Sigmoid colon (tissue), 7 donors: ENCODE measurements at places on chromosomes 11 and 22. TPM values are rescaled to one million over a fixed set of nuclear protein-coding genes. Genes with fewer than 3 reads are reported as not detected.

Gene CDCA5
- not detected for total RNA-seq

Gene AAMDC
- 46.7 TPM for total RNA-seq

Gene MMP1
- total RNA-seq = 1.8 TPM

Gene YAP1
- total RNA-seq = 204 TPM

Gene CRYBB2
- total RNA-seq = not detected

Gene LGR4
- total RNA-seq = 38.7 TPM

Gene MTA2
- total RNA-seq = 62.2 TPM

Gene MIOX
- total RNA-seq = not detected

Gene SAA4
- not detected for total RNA-seq

DNA sequence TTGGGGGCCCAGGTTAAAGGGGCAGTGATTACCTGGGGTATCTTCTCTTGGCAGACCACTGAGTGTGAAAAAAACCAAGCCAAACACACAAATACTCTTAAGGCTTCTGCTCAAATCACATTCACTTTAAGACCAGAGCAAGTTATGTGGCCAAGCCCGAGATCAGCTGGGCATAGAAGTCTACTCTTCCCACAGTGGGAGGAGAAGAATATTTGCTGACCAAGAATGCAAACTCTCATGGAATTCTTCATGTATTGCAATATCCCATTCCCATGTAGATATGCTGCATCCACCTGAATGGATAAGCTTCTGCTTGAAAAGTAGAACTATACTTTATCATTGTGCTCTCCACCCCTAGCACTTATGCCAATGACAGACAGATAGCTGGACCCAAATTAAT lies 37.1 kb upstream of the C11orf87 start:
- no peaks in the 10 kb centered on the region for H3K4me1 ChIP-seq
- H3K4me3 ChIP-seq = no peak overlapping the region
- no peaks in the 10 kb centered on the region for H3K27me3 ChIP-seq
- DNase-seq = no peak
- no peak overlapping the region for H3K27ac ChIP-seq
- H3K36me3 ChIP-seq = no peaks in the 10 kb centered on the region

GRCh38 chr11:114254571-114255146 lies 41.5 kb upstream of the NNMT start:
- H3K4me3 ChIP-seq = no peak overlapping the region
- H3K4me1 ChIP-seq = peaks cover 40% of the 10 kb centered on the region
- DNase-seq = no peak
- H3K27ac ChIP-seq = peak overlapping the region; percentile 41
- H3K36me3 ChIP-seq = peaks cover 64% of the 10 kb centered on the region
- no peaks in the 10 kb centered on the region for H3K27me3 ChIP-seq

- no peaks in the 10 kb centered on the region for H3K36me3 ChIP-seq
- no peak overlapping the region for H3K4me3 ChIP-seq
- no peak overlapping the region for H3K27ac ChIP-seq
Observed at GRCh38 chr11:70487756-70488155, 89.4 kb downstream of the CTTN start.

DNA sequence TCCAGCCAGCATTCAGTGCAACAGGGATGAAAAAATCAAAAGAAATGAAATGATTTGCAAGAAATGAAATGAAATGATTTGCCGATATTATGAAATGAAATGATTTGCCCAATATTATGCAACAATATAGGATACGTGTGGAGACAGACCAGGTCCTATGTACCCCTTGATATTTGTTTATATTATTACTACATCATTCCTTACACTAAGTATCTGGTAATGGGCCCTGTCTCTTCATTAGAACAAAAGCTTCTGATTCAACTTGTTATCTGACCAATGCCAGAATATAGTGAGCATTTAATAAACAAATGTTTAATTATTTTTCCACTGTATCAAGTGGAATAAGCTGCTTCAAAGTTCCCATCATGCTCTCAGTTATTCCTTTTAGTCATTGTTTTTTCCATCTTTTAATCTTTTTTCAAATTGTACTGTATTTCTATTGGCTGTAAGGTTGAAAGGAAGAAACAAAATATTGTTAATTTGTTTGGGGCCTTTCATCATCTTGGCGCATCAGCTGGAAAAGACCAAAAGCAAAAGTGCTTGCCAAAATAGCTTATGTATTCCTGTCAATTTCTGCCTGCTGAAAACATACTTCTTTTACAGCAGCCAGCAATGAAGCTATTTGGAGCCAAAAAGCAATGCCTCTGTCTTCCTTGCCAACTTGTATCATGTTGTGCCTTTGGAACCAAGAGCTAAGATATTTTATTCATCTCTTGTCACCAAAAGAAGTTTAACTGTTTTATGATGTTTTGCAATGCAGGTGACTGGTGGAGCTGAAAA lies 2314.9 kb downstream of the LRRC4C start:
- H3K36me3 ChIP-seq = no peaks in the 10 kb centered on the region
- H3K27me3 ChIP-seq = no peaks in the 10 kb centered on the region
- H3K4me1 ChIP-seq = no peaks in the 10 kb centered on the region
- H3K4me3 ChIP-seq = no peak overlapping the region

- no peaks in the 10 kb centered on the region for H3K36me3 ChIP-seq
- no peaks in the 10 kb centered on the region for H3K27me3 ChIP-seq
- no peaks in the 10 kb centered on the region for H3K4me1 ChIP-seq
- DNase-seq = no peak
Observed at GRCh38 chr11:115224551-115224950, 279.7 kb downstream of the CADM1 start.

DNA sequence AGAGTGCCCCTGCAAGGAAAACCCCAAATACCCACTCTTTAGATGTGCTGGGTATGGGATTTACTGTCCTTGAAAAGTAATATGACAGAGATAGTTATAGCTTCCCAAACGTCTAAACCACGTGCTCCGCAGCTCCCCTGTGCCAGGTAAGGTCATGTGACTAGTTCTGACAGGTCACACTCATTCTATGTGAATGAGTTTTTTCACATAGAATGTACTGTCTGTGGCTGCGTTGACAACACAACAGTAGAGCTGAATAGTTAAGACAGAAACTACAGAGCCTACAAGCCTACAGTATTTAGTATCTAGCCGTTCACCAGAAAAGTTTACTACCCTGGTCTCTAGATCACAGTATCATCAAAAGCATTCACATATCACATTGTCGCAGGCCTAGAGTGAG lies 236.2 kb downstream of the ETS1 start:
- H3K27ac ChIP-seq = no peak overlapping the region
- H3K4me3 ChIP-seq = no peak overlapping the region
- no peaks in the 10 kb centered on the region for H3K27me3 ChIP-seq
- no peak for DNase-seq
- H3K4me1 ChIP-seq = no peaks in the 10 kb centered on the region

DNA sequence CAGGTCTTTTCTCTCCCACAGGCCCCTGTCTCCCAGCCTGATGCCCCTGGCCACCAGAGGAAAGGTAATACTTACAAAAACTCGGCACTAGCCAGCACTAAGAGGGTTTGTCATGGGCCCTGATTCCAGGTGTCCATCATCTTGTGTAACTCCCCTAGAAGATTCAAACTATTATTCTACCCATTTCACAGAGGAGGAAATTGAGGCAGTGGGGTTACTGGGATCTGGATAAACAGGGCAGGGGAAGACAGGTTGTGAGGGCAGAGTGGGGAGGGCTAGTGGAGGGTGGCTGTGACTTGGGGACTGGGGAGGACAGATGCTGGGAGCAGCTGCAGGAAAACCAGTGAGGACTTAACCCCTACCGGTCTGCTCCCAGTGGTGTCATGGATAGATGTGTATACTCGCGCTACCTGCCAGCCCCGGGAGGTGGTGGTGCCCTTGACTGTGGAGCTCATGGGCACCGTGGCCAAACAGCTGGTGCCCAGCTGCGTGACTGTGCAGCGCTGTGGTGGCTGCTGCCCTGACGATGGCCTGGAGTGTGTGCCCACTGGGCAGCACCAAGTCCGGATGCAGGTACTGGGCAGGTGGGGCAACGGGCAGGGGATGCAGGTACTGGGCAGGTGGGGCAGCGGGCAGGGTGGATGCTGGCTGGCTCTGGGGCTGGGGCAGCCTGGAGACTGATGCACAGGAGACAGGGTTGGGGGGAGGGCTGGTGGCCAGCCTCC lies 1.2 kb downstream of the VEGFB start:
- H3K36me3 ChIP-seq = no peaks in the 10 kb centered on the region
- no peaks in the 10 kb centered on the region for H3K27me3 ChIP-seq
- peak overlapping the region; percentile 88 for H3K4me3 ChIP-seq
- H3K4me1 ChIP-seq = peaks cover 38% of the 10 kb centered on the region

GRCh38 chr22:33472462-33473344 lies 414.5 kb upstream of the SYN3 start:
- H3K27ac ChIP-seq = no peak overlapping the region
- no peak overlapping the region for H3K4me3 ChIP-seq
- H3K36me3 ChIP-seq = no peaks in the 10 kb centered on the region
- H3K27me3 ChIP-seq = no peaks in the 10 kb centered on the region
- no peak for DNase-seq

DNA sequence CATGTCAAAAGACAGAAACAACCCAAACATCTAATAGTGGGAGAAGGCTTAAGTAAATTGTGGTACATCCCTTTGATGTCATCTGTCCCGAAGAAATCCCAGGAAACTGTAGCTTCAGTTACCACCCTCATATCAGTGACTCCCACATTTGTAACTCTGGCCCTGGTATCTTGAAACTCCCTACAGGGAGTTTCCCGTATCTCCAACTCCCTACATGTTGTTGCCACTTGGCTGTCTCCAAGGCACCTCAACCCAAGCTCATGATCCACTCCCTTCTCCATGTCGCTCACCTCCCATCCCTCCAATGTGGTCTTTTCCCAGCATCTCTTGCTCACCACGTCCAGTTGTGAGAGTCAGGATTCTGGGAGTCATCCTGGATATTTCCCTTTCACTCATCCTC lies 68.1 kb downstream of the CACNG2 start:
- peaks cover 16% of the 10 kb centered on the region for H3K27me3 ChIP-seq
- H3K36me3 ChIP-seq = no peaks in the 10 kb centered on the region
- DNase-seq = no peak
- H3K4me1 ChIP-seq = no peaks in the 10 kb centered on the region

GRCh38 chr22:17159504-17159951 lies 451 bp upstream of the HDHD5 start:
- peak overlapping the region; percentile 44 for H3K4me3 ChIP-seq
- H3K4me1 ChIP-seq = peaks cover 38% of the 10 kb centered on the region
- H3K27ac ChIP-seq = peak overlapping the region; percentile 93

- no peak overlapping the region for H3K27ac ChIP-seq
- peaks cover 7% of the 10 kb centered on the region for H3K36me3 ChIP-seq
- no peak for DNase-seq
- no peaks in the 10 kb centered on the region for H3K4me1 ChIP-seq
- H3K27me3 ChIP-seq = no peaks in the 10 kb centered on the region
Observed at GRCh38 chr22:21755851-21756284, 20.3 kb upstream of the YPEL1 start.

- H3K27ac ChIP-seq = no peak overlapping the region
- H3K27me3 ChIP-seq = no peaks in the 10 kb centered on the region
- no peak overlapping the region for H3K4me3 ChIP-seq
Observed at GRCh38 chr22:37016134-37016910, 2.9 kb downstream of the TST start.

GRCh38 chr11:119258180-119258579 lies 52.0 kb downstream of the CBL start:
- DNase-seq = no peak
- H3K4me3 ChIP-seq = no peak overlapping the region
- H3K4me1 ChIP-seq = peaks cover 3% of the 10 kb centered on the region
- no peaks in the 10 kb centered on the region for H3K27me3 ChIP-seq
- peaks cover 5% of the 10 kb centered on the region for H3K36me3 ChIP-seq
- H3K27ac ChIP-seq = no peak overlapping the region

- no peaks in the 10 kb centered on the region for H3K27me3 ChIP-seq
- peaks cover 70% of the 10 kb centered on the region for H3K4me1 ChIP-seq
- peak within 1 kb of the TSS; percentile 84 for H3K27ac ChIP-seq
- peak; percentile 68 for DNase-seq
- no peaks in the 10 kb centered on the region for H3K36me3 ChIP-seq
Observed at GRCh38 chr11:46918083-46918787, at the start of gene LRP4. Gene LRP4 (minus strand): TSS chr11:46918550. CDS start chr11:46918379, 171 bp downstream.

- no peak for DNase-seq
- no peaks in the 10 kb centered on the region for H3K36me3 ChIP-seq
- no peaks in the 10 kb centered on the region for H3K4me1 ChIP-seq
- no peak overlapping the region for H3K27ac ChIP-seq
- no peak overlapping the region for H3K4me3 ChIP-seq
Observed at GRCh38 chr11:7428196-7428595, 57.1 kb upstream of the OLFML1 start.

DNA sequence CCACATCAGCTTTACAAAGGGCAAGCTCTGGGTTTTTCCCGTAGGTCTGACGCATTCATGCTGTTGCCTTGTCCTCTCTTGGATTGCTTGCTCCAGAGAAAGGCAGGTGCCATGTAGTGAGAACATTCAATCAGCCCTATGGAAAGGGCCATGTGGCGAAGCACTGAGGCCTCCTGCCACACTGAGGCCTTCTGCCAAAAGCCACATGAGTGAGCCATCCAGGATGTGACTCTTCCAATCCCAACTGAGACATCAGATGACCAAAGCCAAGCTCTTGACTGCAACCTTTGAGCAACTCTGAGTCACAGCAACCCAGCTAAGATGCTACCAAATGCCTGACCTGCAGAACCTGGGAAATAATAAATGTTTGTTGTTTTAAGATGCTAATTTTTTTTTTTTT lies 9.0 kb upstream of the PANX3 start:
- H3K27ac ChIP-seq = no peak overlapping the region
- no peaks in the 10 kb centered on the region for H3K4me1 ChIP-seq
- H3K27me3 ChIP-seq = no peaks in the 10 kb centered on the region
- H3K4me3 ChIP-seq = no peak overlapping the region
- no peak for DNase-seq
- no peaks in the 10 kb centered on the region for H3K36me3 ChIP-seq
